Suppressor macrophage treated with lipopolysaccharide for 1 hour (primary cell): ENCODE measurements at places on chromosomes 6 and 20.
A peak's percentile ranks its signal among the peaks of the same experiment; 100 is the strongest.

DNA sequence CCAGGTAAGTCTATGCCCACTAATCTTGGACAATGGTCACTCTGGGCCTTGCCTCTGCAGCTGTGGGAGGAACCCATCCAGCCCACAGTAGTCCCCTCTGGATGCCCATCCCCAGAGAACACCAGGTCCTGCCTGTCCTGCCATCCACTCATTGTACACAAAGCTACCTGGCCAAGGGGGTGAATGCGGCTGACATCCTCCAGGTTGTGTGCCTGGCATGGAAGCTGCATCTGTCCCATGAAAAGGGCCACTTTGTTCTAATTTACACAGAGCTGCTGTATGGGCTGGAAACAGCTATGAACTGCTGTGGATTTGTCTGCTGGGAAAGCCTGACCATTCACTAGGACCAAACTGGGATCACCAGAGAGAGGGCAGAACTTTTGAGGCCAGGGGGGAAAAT lies 324.8 kb downstream of the LRFN2 start:
- DNase-seq, result no peak

- no peak for DNase-seq
Measured at GRCh38 chr20:2103461-2104153, 2.0 kb downstream of the STK35 start.

- peak; percentile 84 for DNase-seq
Measured at GRCh38 chr20:45833030-45833882, at the start of gene SNX21. SNX21 (plus strand) TSS chr20:45833799; CDS start chr20:45833920, 121 bp downstream.

DNA sequence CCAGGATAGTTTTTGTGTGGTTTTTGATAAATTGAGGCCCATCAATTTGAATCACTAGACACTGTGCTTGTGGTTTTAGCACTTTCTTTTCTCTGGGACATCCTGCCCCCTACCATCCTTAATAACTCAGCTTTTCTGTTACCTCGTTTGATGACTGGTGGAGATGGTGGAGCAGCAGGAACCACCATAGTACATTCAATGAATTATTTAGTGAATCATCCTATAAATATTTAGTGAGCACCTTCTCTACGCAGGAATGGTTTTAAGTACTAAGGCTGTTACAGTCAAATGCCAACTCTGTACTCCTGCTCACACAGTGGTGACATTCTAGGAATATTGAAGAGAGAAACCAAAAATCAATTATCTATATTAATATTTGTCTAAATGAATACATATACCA lies 585.2 kb downstream of the HAO1 start:
- no peak for DNase-seq

DNA sequence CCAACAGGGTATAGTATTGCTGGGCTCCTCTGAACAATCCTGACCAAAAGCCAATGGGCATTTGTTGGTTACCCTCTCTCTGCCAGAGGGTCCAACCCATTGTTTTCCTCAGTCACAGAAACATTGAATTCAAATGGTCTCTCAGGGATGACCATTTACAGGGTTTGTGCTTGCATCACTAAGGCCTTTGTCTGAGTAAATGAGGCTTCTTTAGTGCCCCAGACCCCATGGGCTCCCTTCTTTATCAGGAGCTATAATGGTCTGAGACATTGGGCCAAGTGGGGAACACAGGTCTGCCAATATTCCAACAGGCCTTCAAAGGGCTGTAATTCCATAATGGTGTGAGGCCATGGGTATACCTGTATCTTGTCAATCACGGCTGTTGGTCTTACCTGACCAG lies 27.1 kb downstream of the GSTA2 start:
- no peak for DNase-seq

- no peak for DNase-seq
Measured at GRCh38 chr6:82555801-82556200, 192.2 kb downstream of the TPBG start.

GRCh38 chr6:32662836-32663235 lies 3.6 kb downstream of the HLA-DQB1 start:
- no peak for DNase-seq

DNA sequence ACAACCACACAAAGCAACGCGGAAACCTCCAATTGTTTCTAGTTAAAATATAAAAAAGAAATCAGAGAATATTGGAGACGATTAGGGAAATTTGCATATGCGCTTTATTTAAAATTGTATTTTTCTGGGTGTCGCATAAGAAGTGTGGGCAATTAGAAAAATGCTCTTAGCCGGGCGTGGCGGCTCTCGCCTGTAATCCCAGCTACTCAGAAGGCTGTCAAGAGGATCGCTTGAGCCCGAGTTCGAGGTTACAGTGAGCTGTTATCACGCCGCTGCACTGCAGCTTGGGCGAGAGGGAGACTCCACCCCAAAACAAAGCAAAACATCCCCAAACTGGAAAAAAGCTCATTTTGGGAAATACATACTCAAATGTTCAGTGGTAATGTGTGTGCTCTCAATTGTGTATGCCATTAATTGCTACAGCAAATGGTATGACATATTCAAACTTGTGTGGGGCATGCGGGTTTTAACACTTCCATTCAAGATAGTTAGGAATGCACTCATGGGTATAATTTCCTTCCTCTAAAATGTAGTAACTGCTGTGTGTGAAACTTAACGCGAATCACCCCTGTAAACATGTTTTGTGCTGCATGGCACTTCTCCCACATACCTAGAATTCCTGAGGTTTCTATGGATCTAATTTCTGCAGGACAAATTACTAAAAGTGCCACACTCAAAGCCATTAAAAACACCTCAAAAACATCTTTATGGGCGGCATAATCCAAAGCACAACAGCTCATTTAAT lies 54.7 kb upstream of the HFE start:
- DNase-seq, result peak; percentile 42

DNA sequence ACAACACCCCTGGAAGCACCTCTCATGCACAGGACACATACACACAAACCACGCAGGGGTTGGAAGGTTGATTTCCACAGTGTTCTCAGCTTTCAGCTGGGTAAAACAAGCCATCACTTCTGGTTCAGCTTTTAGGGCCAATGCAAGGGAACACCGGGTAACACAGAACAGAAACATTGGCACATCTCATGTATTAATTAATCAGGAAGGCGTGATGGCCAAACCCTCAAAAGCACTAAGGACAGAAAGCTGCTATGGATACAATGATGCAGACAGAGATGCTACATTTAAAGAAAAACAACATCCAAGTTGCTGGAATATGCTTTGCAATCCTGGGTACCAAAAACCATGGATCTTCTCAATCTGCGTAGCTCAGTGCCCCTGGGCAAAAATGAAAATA lies 104.3 kb upstream of the BEND6 start:
- no peak for DNase-seq

GRCh38 chr6:131532580-131533039 lies 40.4 kb upstream of the ARG1 start:
- peak; percentile 41 for DNase-seq
